HS-5 (cell line): ENCODE measurements at places on chromosomes 12 and 14.

DNA sequence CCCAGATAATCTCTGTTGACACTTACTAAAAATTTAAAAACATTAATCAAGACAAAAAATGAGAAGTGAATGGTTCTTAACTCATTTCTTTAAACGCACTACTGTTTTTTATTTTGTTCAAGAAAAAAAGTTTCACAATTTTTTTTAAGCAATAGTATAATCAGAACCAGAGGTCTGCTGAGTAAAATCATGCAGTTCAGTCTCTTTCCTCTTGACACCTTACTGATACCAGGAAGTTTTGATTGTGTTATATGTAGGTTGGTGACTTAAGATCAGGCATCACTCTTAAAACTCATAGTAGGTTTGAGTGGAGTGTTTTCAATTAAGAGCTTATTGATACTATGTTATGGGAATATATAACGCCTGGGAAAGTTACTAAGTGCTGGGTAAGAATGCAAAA is 121.4 kb downstream of the TRMT5 start:
- no peak for DNase-seq

DNA sequence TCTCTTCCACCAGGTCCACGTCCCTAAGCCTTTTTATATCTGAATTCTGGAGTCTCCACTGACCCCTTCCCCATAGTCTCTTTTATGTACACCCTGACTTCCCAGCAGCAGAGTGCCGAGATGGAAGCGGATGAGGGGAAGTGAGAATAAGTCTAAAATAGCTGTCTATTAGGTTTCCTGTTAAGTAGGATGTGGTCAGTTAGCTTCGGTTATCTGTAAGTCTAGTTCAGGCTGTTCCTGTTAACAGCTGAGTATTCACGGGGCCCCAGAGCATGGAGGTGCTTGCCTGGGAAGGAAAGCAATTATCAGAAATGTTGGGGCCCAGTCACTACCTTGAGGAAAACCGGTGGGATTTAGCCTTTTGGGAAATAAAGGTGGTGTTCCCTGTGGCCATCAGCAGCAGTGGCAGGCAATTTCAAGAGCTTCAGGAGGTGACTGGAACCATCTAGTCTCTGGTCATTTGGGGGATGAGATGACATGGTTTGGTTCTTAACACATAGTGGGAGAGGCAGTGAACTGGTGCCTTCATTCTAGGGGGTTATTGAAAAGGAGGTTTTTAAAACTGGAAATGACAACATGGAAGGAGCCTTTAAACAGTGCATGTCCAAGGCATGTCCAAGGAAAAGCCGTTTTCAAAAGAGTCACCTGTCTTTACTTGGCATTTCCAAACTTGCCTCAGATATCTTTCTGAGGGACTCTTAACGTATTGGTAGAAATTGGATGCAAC is 21.8 kb downstream of the CHST11 start:
- no peak for DNase-seq

DNA sequence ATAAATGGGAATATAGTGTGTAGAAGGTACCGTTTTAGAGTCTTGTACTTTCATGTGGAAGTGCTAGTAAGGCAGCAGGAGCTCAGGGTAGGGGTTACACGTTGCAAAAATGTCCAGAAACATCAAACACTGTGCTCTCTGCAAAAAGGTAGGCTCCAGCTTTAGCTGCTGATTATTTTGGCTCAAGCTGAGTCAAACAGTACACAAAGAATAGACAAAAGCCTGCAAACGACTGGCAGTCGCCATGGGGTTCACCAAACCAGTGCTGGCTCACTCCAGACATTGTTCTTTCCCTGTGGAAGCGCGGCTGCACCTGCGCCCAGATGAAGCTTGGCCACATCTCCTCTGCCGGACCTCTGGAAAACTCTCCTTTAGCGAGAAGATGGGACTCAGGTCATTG is 45.3 kb upstream of the NAA30 start:
- DNase-seq = no peak

DNA sequence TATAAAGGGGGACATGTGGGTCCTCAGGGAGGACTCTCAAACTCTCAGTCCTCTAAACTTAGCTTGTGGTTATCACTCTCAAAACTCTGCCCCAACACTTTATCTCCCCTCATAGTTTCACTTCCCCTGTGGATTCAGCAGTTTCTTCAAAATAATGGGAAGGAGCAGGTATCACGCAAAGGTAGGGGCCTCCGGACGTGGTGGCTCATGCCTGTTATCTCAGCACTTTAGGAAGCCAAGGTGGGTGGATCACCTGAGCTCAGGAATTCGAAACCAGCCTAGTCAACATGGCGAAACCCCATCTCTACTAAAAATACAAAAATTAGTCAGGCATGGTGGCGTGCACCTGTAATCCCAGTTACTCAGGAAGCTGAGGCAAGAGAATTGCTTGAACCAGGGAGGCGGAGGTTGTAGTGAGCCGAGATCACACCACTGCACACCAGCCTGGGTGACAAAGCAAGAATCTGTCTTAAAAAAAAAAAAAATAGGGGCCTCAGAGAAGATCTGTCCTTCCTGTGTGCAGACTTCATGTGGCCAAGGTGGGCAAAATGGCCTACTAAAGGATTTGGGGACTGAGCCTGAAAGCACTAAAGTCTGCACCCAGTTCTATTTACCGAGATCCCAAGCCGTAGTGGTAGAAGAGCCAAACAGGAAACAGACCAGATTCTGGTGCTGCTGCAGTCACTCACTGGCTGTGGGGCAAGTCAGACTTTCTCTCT is 6.4 kb downstream of the ITGB7 start:
- DNase-seq = no peak

GRCh38 chr14:61750708-61751474 is 11.3 kb upstream of the SNAPC1 start:
- DNase-seq = no peak

DNA sequence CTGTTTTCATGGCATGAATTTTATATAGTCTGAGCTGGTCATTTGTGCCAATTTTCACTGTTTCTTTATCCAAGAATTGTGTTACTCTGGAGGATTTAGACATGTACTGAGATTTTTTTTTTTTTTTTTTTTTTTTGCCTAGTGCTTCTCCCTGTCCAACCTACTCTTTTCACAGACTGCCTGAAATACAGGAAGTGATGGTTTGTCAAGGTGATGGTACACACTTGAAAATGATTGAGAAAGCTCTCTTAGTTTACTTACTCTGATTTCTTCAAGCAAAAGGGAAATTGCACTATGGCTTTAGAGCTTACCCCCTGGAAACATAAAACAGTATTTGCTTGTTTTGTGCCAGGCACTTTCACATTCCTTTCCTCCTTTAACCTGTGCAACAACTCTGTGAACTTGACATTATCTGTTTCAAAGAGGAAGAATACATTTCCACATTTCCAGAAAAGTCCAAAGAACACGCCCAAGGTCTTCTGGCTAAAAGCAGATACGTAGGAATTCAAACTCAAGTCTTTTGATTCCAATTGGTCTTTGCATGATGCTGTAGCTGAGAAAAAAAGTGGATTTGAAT is 181.1 kb downstream of the SLC15A5 start:
- DNase-seq = no peak

GRCh38 chr14:78921856-78922255 is 751.7 kb downstream of the NRXN3 start:
- peak; percentile 70 for DNase-seq

DNA sequence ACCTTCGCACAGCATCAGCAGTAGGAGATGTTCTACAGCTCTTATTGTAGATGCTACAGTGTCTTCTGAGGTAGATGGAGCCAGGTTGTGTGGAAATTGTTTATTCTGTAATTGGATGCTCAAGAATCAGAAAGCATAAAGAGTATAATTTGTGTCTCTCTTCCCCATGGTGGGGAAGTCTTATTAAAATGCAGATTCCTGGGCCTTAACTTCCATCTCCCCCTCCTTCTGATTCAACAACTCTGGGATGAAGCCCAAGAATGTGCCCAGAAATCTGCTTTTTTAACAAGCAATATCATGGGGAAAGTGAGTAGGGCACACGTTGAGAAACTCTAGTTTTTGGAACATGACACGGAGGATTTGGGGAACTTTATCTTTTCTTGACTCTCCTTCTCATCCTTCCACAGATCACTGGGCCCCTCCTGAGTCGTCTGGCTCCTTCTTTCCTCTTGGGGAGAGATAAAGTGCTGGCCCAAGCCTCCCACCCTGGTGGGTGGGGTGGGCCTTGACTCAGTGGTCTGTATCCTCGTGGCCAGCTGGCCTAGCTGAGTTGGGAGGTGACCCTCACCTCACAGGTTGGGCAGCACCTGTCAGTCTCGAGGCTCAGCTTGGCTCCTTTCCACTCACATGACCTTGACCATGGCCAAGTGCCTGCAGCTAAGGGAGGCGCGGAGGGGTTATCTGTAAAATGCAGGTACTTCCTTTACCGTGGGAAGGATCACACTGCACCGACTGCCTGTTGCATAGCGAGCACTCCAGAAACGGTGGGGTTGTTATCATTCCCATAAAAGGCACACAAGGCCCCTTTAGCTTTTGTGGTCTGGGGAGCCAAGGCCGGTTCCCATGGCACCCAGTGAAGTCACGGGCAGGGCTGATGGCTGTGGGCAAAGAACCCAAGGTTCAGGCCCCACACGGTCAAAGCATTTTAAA is 141.9 kb downstream of the CHST11 start:
- no peak for DNase-seq

DNA sequence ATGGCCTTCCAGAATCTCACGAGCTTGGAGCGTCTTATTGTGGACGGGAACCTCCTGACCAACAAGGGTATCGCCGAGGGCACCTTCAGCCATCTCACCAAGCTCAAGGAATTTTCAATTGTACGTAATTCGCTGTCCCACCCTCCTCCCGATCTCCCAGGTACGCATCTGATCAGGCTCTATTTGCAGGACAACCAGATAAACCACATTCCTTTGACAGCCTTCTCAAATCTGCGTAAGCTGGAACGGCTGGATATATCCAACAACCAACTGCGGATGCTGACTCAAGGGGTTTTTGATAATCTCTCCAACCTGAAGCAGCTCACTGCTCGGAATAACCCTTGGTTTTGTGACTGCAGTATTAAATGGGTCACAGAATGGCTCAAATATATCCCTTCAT is 92.2 kb downstream of the FLRT2 start:
- DNase-seq = no peak

DNA sequence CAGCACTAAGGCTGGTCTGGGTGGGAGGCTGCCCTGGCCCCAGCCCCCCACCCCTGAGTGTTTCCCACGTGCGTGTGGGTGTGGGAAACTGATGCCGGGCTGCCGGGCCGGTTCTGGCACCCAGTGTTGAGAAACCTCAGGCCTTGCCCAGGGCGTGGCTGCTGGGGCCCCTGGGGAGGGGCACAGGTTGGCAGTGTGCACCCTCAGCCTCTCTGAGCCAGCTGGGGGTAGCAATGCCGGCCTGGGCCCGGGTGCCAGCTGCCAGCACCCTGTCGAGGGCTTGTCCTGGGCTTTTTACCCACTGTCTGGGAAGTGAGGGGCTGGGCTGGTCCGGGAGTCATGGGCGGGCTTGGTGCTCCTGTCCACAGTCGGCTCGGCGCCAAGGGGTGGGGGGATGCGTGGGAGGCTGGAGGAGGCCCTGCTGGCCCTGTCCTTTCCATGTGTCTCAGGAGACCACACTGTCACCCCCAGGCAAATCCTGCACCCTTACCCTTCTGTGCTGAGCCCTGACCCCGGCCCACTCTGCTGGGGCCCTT is 15.7 kb downstream of the ASPG start:
- no peak for DNase-seq

GRCh38 chr14:106579084-106579483 is 1052.7 kb downstream of the TMEM121 start:
- no peak for DNase-seq

GRCh38 chr12:123943816-123944215 is 28.8 kb downstream of the CCDC92 start:
- no peak for DNase-seq
